ENCODE measurements at places on chromosomes 1 and 21.

DNA sequence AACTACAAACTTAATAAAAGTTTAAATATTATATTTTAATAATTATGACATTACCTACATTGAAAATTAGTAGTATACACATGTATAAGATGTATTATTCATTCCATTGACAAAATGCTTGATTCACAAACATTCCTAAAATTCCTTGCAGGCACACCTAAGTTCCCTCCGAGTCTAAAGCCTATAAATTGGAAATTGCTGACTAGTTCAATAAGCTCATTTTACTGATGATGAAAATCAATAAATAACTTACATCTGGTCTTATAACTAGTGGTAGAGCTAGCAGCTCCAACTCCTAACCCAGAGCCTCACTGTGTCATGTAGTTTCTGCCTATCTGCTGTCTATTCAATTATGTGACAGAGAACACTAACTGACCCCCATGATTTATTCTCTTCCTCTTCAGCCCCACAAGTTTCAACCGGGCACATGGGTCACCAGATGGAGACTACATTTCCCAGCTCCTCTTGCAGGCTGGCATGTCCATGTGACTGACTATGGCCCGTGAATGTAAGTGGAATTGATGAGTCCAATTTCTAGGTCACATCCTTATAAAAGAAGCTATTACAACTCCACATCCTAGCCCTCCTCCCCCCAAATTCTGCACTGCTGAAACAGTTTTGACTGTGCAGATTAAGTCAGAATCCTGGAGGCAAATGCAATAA lies 29.6 kb upstream of the LRRC8D start:
- no peak for DNase-seq

DNA sequence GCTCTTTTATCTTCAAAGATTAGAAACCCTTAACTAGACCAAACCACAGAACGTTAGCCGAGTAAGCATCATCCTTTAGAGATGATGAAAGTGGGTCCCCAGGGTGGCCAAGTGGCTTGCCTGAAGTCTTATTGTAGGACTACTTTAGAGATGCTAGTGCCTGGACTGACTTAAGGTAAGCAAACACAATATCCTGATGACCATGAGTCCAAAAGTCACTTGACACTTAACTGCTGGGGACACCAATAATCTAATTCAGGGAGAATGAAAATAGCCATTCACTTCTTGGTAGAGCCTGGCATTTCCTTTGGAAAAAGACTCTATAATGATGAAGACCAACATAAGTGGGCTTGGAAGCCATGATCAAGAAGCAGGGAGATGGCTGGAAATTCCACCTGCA lies 225.3 kb upstream of the IRF2BP2 start:
- DNase-seq = no peak

DNA sequence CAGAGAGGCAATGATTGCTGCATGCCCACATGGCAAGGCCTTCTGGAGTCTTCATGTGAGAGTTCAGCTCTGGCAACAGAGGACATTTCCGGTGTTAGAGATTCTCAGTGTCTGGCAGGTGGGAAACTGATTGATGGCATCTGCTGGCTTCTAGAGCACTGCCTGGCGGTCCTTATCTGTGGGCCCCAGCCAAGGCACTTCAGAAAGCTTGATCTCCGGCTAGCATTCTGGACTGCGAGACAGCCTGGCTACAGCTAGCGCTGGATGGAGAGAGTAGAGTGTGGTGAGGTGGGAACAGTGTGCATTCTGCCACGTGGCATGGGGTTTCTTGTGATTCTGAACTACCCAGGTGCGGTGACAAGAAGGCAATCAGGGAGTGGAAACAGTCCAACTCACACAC lies 9.4 kb downstream of the ZNF678 start:
- no peak for DNase-seq

DNA sequence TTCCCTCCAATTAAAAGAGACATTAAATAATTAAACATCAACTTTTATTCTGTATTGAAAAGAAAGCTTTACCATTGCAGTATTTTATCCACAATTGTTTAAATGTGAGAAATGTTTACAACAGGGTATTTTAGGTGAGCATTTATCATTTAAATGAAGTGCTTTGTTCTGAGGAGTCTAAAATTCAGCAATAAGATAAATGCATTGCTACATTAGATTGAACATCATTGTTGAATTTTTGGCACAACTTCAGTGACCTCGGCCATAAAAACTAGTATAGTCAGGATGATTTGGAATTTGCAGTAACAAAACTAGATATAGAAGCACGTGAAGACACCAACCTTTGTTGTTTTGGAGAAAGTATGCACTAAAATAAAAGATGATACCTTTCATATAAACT lies 692.9 kb downstream of the USP25 start:
- no peak for DNase-seq

DNA sequence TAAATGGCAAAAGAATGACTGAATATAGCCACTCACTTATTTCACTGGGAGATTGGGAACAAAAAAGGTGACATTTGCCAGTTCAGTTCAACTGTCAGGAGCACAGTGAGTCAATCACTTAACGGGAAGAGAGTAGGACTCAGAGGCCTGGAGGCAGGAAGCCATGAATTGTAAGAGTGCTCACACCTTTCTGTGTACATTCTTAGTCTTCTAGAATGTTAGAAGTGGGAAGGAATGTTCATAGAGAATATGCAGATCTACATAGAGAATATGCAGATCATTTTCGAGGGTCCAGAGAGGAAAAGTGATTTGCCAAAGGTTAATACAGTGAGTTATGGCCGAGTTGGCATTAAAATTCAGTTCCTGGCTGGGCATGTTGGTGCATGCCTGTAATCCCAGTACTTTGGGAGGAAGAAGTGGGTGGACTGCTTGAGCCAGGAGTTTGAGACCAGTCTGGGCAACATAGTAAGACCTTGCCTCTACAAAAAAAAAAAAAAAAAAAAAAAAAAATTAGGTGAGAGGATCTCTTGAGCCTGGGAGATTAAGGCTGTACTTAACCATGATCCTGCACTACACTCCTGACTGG lies 8.3 kb downstream of the IL20 start:
- no peak for DNase-seq

- DNase-seq = no peak
Measured at GRCh38 chr1:243580072-243580471, 270.0 kb downstream of the AKT3 start.

GRCh38 chr1:224375059-224375458 lies 18.4 kb downstream of the CNIH4 start:
- peak; percentile 11 for DNase-seq

GRCh38 chr1:87399701-87400100 lies 71.0 kb downstream of the LMO4 start:
- no peak for DNase-seq

- no peak for DNase-seq
Measured at GRCh38 chr1:79373481-79374125, 367.1 kb upstream of the ADGRL4 start.

GRCh38 chr1:30733493-30733892 lies 10.1 kb upstream of the MATN1 start:
- no peak for DNase-seq

DNA sequence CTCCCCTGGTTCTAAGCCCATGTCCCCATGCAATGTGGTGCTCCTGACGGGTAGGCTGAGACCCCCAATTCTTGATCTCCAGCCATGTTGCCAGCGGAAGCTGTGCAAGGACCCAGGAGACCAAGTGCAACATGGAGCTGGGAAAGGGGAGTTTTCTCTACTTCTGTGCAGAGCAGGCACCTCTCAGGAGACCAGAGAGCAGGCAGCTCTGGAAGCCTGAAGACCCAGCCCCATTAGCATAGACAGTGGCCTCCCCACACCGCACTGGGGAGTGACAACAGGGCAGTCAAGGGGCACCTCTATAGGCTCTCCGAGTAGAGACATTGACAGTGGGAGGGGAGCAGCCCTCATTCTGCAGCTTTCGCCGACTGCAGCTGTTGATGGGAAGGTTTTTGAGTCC lies 410.2 kb downstream of the MATN1 start:
- DNase-seq = no peak

DNA sequence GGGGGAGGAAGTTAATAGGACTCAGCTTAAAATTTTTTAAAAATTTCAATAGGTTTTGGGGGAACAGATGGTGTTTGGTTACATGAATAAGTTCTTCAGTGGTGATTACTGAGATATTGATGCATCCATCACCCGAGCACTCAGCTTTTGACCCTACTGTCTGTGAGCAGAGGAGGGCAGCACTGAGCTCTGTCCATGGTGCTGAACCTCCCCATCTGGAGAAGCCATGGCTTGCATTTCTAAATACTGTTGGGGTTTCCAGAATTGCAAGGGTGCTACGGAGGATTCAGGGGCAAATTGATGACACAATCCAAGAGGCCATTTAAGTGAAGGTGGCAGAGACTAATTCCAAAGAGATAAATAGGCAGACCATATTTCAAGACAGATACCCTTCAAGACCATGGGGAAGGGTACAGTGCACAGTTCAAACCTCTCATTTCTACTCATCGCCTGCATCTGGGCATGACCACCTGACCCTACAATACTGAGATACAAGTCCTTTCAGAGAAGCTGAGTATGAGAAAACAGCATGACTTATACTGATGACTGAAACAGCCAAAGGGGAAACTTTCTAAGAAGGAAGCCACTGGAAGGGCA lies 17.2 kb downstream of the SYT2 start:
- DNase-seq = no peak

- DNase-seq = no peak
Measured at GRCh38 chr1:94351481-94351880, 66.7 kb upstream of the ABCD3 start.

DNA sequence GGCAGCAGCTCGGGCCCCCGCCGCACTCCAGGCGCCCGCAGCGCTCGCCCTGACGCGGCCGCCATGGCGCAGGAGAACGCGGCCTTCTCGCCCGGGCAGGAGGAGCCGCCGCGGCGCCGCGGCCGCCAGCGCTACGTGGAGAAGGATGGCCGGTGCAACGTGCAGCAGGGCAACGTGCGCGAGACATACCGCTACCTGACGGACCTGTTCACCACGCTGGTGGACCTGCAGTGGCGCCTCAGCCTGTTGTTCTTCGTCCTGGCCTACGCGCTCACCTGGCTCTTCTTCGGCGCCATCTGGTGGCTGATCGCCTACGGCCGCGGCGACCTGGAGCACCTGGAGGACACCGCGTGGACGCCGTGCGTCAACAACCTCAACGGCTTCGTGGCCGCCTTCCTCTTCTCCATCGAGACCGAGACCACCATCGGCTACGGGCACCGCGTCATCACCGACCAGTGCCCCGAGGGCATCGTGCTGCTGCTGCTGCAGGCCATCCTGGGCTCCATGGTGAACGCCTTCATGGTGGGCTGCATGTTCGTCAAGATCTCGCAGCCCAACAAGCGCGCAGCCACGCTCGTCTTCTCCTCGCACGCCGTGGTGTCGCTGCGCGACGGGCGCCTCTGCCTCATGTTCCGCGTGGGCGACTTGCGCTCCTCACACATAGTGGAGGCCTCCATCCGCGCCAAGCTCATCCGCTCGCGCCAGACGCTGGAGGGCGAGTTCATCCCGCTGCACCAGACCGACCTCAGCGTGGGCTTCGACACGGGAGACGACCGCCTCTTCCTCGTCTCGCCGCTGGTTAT lies 2.8 kb downstream of the KCNJ9 start:
- DNase-seq = no peak

- DNase-seq = no peak
Measured at GRCh38 chr1:31241321-31241720, 1.6 kb upstream of the NKAIN1 start.

GRCh38 chr1:77513839-77514763 lies 168.4 kb downstream of the ZZZ3 start:
- DNase-seq = no peak

DNA sequence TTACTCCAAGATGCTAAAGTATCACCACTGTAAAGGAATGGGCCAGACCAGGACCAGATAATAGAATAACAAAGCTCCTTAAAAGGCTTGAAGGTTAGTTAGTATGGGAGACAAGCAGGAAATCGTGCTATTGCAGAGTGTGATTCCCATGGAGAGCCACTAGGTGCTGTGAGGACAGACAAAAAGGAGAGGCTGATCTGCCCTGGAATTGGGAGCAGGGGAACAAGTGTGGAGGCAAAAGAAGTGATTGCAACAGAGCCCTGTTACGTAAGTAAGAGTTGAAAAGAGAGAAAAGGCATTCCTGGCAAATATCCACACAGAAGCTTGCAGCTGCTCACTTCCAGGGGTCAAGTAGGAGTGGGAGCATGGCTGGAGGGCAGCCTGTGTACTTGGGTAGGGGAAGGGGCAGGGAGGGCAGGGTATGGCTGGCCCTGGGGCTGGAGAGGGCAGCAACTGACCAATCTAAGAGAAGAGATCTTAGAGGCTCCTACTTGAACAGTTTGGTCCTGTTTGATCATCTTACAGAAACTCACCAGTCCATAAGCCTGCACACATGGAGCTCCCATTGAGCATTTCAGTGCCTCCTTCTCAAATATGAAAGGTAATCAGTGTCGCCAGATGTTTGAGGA lies 207.7 kb upstream of the GJB5 start:
- DNase-seq = no peak

DNA sequence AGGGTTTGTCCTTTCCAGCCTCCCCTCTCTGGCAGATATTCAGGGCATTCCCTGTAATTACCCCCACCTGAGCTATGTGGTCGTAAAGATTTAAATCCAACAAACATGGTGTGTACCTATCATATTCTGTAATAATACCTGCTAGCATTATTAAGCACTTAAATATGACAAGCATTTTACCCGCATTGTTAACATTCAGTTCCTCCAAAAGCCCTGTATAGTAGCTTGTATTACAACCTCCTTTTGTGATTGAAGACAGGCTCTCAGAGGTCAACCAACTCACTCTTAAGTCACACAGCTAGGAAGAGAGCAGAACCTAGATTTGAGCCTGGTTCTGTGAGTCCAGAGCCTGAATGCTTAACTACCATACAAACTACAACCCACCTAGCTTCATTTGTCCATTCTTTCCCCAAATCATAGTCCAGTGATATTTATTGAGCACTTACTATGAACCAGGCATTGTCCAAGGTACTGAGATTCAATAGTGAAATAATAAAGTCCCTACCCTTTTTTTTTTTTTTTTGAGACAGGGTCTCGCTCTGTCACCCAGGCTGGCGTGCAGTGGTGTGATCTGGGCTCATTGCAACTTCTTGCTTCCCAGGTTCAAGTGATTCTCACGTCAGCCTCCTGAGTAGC lies 13.8 kb upstream of the KDM4A start:
- DNase-seq = no peak

DNA sequence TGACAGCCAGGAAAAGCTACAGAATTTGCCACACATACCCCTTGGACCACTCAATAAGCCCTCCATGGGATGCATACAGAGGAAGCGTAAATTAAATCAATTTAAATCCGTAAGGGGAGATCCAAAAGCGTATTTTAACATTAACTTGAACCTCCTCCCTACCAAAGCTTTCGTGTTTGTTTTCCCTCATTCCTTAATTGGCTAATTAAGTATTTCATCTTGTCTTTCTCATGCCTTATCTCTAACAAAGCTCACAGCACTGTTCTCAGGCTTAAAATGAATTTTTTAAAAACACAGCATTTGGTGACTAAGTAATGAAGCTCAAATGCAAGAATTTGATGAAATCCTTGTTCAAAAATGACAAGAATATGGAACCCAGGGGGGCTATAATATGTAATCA lies 3.1 kb downstream of the PTPN14 start:
- no peak for DNase-seq
